ENCODE measurements at places on chromosomes 1 and 21. TPM values are rescaled to one million over a fixed set of nuclear protein-coding genes. Genes with fewer than 3 reads are reported as not detected.

Gene FMO2
- total RNA-seq, result not detected

Gene RIIAD1
- total RNA-seq, result not detected

Gene S100A5
- not detected for total RNA-seq

Gene USP48
- total RNA-seq, result 14.7 TPM

Gene PTPRF
- total RNA-seq, result 11.6 TPM

Gene ACBD3
- total RNA-seq, result 39.4 TPM

Gene CD2
- not detected for total RNA-seq

Gene NTMT2
- total RNA-seq, result not detected

GRCh38 chr1:61081686-61082310, 563 bp upstream of the NFIA start:
- DNase-seq, result peak; percentile 57

DNA sequence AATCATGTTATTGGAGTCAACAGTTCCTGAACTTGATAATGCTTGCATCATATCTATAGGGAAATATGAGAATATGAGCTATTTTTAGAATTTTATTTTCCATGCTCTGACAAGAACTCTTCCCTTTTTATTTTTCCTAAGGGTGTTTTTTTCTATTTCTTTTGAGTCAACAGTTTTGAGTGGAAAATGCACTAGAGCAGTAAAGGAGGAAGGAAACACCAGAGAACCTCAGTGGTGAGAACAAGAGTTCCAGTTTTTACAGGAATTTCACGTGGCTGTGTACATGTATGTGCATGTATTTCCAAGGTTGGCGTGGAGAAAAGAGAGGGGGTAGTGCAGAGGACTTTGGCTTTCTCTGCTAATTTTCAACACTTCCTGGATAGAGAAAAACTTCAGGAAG, 63.6 kb upstream of the TNFSF18 start:
- DNase-seq, result no peak

GRCh38 chr1:80542231-80542630, 1258.5 kb upstream of the ADGRL2 start:
- DNase-seq, result no peak

DNA sequence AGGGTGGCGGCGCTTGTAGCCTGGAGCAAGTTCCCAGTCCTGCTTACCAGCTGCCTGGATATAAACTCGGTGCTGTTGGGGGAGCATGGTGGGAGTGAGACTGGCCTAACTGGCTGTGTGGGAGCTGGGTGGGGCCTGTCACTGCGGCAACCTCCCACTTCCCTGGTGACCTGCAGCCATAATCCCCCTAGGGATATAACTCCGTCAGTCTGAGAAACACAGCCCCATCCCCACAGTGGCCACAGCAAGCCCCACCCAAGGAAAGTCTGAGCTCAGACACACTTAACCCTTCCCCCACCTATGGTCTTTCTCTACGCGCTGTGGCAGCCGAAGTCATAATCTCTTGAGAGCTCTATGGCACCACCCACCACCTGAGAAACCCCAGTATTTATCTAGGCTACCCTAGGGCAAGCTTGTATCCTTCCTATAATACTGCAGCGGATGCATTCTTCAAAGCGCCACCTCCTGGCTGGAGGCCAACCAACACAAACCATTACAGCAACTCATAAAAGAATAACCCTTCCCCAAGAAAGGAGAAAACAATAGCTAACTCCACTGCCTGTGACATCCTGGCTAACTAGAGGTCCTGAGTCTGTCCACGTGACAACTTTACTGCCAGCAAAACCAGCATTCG, 57.4 kb downstream of the ZNF648 start:
- DNase-seq, result peak; percentile 7

GRCh38 chr1:161031874-161032273, 6.9 kb downstream of the TSTD1 start:
- no peak for DNase-seq

DNA sequence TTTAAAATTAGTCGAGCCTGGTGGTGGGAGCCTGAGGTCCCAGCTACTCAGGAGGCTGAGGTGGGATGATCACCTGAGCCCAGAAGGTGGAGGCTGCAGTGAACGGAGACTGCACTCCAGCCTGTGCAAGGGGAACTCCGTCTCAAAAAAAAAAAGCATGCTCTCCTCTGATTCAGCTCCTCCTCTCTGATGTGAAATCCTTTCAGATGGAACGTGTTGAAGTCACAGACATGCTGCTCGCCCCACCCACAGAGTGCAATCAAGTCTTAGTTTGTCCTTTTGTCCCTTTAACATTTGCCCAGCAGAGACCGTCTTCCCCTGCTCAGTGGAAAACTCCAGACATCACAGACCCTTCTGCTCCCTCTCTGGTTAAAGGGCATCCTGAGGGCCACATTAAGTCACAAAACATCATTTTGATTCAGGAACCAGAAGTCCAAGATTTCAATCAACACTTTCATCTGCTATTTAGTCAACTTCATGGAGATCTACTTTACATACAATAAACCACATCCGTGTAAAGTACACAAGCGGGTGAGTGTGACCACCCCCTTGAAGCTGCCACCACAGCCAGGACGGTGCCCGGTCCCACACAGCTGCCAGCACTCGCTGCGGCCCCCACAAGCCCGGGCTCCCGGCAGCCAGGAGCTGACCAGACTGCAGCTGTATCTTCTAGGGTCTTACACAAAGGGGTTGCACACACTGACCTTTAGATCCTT, 18.9 kb upstream of the RNF223 start:
- DNase-seq, result no peak

DNA sequence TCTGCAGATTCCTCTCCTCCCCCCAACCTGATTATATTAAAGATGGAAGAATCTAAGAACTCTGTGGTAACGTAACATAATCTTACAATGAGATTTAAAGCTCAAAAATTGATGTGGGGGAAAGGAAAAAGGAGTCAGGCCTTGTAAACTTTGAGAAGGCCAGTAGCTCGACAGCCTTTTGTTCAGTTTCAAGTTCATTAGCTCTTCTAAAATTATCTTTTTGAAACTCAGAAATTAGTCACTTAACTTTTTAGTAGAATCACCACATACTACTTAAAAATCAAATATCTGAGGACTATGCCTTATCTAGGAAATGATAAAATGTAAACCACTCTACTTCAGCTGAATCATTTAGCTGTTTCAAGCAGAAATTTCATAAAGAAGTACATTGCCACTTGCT, 996.2 kb downstream of the AMY1C start:
- DNase-seq, result no peak

- no peak for DNase-seq
Measured at GRCh38 chr1:208600456-208601190, 356.4 kb upstream of the PLXNA2 start.

DNA sequence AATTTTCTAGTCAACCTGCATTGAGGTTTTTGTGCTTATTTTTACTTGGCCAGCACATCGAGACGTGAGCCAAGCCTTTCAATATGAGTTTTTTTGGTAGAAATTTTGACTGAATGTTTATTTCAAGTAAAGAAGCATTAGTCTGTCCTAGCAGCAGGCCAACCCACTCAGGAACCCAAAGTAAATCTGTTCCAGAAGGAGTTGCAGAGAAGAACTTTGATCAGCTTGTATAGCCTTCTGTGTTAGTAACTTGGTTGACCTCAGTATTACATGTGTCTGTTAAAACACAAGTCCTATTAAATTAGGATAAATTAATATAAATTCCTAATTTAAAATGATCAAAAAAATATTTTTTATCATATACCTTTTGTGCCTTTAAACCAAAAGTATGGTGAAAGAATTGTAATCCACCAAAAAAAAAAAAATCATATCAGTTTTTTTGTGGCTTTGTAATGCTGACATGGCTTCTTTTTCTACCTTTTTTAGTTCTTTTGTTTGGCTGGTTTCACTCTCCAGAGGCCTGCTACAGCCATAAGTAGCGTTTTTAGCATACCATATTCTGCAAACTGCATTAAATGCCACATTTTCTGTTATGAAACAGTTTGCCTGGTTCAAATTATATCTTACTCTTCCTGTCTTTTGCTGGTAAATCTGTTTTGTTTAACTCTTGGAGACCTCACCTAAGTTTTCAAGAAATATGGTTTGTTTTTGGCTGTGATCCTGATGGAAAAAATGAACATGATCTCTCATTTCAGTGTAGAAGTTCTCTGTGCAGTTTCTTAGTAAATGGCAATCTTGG, 39.5 kb downstream of the ATF6 start:
- DNase-seq, result no peak

DNA sequence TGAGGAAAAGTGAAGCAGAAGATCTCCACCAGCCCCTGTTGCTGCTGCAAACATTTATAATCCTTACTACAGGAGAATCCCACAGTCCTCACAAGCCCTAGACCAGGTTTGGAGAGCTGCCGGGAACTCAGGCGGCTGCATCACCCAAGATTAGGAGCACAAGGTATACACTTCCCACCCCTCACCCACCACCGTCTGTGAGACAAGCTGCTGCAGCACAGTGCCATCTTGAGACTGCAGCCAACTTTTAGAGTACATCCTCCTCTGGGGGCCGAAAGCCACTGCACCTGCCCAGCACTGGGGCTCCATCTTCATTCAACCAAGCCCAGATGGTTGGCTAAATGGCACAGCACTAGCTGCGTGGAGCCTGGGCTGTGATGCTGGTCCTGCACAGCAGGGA, 13.8 kb downstream of the OLFML3 start:
- no peak for DNase-seq

DNA sequence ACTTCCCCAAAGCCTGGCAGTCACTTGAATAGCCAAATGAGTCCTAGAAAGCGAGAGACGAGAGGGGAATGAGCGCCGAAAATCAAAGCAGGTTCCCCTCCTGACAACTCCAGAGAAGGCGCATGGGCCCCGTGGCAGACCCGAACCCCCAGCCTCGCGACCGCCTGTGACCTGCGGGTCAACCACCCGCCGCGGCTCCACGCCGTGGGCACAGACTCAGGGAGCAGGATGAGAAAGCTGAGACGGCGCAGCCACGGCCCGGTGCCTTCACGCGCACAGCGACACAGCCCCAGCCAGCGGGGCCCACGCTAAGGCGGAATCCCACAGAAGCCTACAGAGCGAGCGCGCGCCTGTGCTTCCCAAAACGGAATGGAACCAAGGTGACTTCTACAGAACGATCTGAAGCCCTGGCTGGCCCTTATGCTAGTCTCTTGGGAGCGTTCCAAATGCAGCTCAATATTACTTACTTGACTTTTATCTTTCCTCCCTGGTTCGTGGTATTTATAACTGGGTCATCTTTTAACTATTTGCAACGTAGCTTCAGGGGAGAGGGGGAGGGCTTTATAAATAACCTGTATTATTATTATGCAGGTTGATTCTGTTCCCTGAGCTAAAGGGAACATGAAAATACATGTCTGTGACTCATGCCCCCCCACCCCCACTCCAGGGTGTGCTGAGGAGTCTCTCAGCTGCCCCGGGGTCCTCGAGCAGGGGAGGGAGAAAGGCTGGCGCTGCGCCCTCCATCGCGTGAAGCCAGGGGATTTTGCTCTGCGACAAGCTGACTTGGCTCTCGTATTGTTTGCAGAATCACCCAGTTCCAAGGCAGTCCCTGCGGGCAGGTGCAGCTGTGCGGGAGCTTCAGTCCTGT, 1.7 kb downstream of the TSPEAR start:
- DNase-seq, result no peak

DNA sequence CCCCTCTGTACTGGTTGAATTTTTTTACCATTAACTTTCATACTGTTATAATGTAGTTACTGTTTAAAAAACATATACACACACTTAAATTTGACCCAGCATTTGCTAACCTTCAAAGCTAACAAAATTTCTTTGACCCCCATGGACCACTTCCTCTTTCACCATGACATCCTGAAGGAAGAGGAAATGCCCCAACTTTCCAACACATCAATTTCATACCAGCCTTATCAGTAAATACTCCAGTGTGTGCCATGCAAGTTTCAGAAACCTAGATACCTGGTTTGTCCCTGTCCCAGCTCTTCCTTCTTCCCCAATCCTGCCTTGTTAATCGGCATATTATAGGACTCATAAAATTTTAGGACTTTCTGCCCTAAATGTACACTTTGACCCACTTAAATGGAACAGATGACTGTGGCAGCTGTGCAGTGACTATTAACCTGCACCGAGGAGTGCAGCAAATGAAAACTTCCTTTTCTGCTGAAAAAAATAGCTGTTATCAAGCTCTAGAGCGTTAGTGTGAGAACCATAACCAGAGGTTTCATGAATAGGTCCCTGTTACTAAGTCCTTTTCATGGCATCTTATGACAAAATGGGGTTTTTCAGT, 54.1 kb downstream of the DTL start:
- DNase-seq, result no peak

DNA sequence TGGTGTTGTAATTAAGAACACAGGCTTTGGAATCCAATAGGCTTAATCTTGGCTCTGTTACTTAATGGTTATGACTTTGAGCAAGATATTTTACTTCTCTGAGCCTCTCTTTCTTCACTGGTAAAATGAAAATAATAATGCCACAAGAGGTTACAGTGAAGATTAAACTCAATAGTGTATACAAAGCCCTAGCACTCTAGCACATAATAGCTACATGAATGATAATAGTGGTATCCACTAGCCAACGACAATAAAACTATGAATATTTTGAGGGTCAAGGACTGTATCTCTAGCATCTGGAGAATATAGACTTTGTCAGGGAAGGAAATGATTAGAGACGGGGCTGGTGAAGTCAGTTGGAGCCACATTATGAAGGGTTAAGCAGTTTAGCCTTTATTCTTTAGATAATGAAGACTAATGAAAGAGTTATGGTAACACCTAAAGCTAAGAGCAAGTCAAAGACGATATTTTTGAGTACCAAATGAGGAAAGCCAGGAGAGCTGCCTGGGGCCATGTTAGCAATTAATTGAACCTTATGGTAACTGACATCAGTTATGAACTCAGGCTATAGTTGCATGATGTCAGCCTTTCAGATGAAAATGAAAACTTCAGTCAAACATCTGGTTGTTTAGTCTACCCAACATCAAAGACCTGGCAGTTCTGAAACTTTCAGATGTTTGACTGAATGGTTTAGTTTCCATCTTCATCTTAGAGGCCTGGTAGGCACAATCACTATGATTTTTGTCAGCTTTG, 32.8 kb upstream of the RNF11 start:
- DNase-seq, result no peak

DNA sequence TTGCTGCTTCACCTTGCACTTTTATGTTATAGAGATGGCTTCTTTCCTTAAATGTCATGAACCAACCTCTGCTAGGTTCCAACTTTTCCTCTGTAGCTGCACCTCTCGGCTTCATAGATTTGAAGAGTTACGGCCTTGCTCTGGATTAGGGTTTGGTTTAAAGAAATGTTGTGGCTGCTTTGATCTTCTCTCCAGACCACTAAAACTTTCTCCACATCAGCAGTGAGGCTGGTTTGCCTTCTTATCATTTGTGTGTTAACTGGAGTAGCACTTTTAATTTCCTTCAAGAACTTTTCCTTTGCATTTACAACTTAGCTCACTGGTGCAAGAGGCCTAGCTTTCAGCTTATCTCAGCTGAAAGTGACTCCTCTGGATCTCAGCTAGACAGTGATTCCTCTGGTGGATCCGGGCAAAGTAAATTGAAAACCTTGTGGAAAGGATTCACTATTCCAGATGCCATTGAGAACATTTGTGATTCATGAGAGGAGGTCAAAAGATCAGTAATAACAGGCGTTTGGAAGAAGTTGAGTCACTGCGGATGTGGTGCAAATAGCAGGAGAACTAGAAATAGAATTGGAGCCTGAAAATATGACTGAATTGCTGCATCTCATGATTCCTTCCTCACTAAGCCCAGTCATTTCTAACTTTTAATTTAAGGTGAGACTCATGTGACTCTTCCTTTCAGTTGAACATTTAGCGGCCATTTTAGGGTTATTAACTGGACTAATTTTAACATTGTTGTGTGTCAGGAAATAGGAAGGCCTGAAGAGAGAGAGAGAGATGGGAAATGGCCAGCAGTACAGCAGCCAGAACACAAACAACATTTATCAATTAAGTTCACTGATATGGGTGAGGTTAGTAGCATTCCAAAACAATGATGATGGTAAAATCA, 16.2 kb upstream of the RGS1 start:
- peak; percentile 29 for DNase-seq
